ENCODE measurements at places on chromosomes 3 and 15.

- no peak for DNase-seq
Observed at GRCh38 chr3:180177255-180177654, 140.5 kb upstream of the PEX5L start.

DNA sequence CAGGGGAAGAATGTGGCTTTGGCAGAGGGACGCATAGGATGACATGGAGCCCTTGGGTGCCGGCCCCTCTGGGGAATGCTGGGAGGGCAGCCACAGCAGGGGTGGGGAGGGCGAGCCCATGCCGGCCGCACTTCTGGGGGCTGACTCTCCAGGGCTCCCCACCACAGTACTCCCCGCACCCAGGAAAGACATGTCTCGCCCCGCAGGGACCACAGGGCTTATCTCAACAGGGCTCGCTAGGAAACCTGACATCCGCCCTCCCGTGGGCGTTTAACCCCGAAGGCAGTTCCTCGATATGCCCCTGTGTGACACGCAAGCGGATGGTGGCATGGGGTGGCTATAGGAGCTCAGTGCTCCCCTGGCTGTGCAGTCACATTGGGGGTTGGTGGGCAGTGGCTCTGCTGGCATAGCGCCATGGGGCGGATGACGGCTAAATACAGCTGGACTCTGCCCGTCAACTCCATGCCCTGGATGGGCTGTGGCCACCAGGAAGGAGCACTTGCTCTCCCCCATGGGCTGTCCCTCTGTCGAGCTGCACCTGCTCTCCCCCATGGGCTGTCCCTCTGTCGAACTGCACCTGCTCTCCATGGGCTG is 141.4 kb downstream of the ADAMTS17 start:
- DNase-seq, result no peak

- no peak for DNase-seq
Observed at GRCh38 chr3:160200353-160200752, 24.9 kb upstream of the C3orf80 start.

DNA sequence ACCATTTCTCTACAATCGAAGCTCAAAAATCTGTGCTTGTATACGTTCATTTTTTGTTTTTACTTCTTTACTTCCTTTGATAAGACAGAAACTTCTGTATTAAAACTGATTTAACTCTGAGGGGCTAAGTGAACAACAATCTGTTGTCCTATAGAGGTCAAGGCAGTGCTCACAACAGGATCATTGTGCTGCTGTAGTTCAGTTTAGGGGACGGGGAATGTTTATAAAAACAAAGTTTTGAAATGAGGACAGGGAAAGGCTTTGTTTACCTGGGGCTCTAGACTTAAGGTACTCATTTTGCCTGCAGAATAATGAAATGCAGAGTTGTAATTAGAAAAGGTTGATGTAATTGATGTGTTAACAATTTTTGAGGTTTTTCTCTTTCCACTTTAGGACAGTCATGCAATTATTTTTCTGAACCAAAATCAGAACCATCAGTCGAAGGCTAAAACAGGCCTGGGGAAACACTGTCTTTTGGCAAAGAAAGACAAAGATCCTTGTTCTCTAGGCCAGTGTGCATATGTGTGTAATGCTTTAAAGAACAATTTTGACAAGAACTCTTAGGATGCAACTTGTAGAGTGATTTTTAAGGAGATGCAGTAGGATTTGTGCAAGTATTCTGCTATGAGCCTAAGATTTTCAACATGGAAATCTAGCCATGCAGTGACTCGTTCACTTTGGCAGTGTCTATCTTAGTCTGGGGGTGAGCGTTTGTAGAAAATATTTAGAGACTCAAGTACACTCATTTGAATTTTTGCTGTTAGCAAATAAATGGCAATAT is 165.2 kb downstream of the PGPEP1L start:
- no peak for DNase-seq

- DNase-seq, result no peak
Observed at GRCh38 chr15:85821545-85821944, 26.8 kb upstream of the KLHL25 start.

GRCh38 chr3:43363621-43364266 is 77.4 kb downstream of the SNRK start:
- no peak for DNase-seq

DNA sequence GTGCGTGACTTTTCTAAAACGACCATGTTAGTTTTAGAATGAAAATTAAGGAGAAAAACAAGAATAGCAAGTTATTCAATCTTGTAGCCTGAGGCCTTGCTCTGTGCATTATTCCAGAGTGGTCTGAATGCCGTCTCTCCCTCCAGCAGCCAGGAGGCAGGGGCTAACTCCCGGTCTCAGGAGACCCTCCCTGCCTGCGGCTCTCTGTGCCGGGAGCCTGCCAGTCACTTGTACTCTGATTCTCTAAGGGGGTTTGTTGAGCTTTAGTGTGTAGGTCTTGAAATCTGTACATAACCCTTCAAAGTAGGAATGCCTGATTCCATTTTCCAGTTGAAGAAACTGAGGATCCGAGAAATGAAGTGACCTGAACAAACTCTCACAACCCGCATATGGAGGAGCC is 97.3 kb downstream of the ARNT2 start:
- DNase-seq, result no peak

GRCh38 chr15:80970018-80970657 is 19.5 kb downstream of the MESD start:
- DNase-seq, result peak; percentile 57
